ENCODE measurements at places on chromosomes 16 and 17.

DNA sequence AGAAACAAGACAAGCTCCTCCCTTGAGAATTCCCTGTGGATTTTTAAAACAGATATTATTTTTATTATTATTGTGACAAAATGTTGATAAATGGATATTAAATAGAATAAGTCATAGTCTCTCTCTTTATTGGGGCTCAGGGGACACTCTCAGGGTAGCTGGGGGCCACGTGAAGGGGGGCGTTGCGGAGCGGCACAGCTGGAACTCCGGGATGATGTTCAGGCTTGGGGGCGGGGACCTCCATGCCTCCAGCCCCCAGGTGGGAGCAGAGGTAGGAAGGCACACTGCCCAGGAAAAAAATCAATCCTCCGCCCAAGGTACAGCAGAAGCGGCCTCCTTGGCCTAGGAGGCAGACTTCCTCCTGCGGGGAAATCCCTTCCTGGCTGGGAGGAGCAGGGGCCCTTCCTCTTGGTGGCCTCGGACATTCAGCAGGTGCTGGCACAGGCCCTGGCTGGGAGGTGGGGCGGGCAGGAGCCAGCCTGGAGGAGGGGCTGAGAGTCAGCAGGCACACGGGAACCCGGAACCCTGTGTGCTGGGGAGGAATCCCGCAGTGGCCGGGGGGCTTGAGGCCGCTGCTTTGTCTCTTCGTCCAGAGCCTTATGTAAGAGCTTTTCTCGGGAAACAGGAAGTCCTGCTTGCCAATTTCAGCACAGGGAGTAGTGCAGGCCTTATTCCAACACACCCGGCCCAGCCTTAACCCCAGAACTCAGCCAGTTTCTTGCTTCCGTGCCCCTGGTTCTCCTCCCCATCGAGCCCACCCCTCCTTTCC lies 591 bp upstream of the TNFSF13 start:
- no peak for DNase-seq

- DNase-seq = no peak
Measured at GRCh38 chr16:68147444-68147843, 62.3 kb downstream of the NFATC3 start.

GRCh38 chr16:51524555-51525373 lies 373.7 kb upstream of the SALL1 start:
- DNase-seq = no peak

GRCh38 chr16:49563666-49564065 lies 190.1 kb downstream of the C16orf78 start:
- DNase-seq = no peak

DNA sequence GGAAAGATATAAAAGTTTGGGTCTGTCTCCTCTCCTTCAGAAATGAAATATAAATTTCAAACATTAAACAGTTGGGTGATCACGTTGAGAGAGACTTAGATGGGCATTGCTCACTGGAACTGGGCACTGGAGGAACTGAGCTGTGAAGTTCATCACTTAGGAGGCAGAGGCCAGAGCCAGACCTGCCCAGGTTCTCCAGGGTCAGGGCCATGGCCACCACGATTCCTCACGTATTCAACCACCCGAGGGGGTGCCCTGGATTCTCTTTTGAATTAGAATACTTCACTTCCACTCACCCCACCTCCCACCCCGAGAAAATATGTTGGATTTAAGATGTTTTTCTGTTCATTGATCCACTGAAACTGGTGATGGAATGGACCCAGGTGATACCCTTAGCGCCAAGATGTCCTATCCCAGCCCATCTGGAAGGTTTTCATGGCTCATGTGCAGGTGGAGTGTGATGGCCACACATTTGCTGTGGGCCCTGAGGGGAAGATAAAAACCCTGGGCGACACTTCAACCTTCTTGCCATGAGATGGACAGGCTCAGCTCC lies 6.1 kb downstream of the PRR29 start:
- no peak for DNase-seq

- no peak for DNase-seq
Measured at GRCh38 chr17:77449373-77449907, 308.7 kb downstream of the SEC14L1 start.

DNA sequence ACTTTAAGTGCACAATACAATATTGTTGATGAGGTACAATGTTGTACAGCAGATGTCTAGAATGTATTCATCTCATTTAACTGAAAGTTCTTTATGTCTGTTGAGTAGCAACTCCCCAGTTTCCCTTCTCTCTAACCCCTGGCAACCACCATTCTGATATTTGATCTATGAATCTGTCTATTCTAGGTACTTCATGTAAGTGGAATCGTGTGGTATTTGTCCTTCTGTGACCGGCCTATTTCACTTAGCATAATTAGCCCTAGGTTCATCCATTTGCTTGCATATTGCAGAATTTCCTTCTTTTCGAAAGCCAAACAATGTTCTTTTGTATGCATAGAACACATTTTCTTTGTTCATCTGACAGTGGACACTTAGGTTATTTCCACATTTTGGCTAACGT lies 10.8 kb downstream of the RGS9 start:
- DNase-seq = no peak

DNA sequence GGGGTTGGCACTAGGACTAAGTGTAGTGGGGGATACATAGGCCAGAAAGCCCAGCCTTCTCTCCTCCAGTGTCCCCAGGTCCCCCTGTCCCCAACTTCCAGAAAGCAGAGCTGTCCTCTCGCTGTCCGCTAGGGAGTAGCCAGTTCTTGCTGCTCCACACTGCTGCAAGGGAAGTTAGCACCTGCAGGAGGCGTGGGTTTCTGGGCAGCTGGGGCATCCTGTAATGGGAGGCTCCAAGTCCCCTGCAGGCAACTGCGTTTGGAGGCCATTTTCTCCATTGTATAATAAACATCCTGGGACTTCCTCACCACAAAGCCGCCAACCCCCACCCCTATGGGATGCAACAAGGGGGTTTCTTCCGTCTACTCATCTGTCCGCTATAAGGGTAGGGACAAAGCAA lies 1.7 kb downstream of the RPRML start:
- peak; percentile 44 for DNase-seq

DNA sequence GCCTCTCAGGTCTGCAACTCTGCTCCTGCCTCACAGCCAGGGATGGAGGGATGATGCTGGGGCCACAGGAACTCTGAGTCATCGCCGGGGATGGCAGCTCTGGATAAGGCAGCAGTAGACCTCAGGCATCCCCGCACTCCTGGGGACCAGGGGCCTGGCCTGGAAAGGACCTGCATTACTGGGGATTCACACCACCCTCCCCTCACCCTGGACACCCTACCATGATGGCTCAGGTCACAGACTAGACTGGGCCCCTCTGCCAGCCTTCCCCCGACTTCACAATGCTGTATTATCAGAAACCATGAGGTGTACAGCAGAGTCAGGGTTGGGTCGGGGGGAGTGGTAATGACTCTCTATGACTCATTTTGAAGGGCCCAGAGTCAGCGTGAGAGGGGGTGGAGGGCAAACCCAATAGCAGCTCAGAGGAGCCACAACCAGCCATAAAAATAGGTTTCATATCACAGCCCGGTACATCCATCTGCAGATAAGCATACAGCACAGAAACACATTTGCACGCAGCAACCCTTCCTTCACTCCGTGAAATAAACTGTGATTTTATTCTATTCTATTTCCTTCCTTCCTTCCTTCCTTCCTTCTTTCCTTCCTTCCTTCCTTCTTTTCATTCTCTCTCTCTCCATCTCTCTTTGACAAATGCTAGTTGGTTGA lies 28.8 kb downstream of the DYNLRB2 start:
- DNase-seq = no peak

DNA sequence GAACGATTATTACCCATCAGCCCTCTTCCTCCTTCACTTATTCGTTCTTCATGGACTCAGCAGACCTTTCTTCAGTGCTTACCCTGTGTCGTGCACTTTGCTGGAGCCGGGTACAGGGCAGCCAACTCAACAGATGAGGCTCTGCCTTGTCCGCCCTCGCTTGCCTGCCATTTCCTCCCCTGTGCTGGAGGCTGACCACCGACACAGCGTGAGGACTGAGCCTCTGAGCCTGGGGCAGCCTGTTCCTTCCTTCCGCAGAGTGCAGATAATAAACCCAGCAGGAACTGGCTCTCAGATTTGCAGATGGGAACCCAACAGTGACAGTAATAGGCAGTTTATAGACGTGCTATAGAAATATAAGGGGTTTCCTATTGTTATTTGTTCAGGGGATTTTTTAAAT lies 7.0 kb upstream of the SLC39A11 start:
- DNase-seq = no peak

DNA sequence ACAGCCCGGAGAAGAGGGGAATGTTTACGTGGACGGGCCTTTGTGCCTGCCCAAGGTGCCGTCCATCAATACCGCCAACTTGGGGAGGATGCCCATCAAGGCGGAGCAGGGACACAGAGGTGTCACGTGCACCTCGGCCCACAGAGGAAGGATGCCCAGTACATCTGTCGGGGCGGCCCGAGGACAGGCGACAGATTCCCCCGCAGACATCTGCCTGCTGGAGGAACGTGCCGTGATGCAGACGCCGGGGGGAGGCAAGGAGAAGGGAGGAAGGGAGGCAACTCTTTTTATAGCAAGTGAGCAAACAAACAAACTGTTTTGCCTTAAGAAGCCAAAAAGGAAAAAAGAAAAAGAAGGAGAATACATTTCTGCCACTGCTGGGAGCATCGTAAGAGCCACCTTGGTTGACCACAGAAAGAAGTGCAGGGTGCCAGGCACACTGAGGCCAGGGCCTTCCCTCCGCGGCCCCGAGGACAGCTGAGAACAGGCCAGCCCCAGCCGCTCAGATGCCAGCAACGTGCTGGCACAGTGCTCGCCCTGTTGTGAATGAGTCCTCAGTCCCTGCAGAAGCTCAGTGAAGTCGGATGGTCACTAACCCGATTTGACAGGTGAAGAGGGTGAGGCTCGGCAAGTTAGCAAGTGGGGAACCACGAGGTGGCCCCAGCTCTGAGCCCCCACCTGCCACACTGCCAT lies 146.4 kb downstream of the RBFOX3 start:
- DNase-seq = no peak

DNA sequence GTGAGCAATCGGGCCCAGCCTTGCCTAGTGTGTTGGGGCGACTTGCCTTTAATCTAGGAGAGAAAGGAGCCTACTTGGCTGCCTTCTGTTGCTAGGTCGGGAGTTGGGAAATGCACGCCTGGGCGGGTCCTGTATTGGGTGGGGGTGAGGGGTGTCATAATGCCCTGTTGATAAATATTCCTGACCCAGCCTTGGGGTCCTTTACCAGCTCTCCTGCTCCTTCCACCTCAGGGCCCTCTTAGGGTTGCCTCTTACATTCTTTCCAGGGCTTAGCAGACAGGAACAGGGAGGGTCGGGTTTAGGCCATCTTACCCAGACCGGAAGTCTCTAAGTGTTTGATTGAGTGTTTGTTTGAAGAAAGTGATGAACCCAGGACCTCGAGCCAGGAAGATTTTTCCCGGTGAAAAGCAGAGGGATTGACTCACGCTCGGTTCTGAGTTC lies 112.9 kb downstream of the SEC14L1 start:
- no peak for DNase-seq

DNA sequence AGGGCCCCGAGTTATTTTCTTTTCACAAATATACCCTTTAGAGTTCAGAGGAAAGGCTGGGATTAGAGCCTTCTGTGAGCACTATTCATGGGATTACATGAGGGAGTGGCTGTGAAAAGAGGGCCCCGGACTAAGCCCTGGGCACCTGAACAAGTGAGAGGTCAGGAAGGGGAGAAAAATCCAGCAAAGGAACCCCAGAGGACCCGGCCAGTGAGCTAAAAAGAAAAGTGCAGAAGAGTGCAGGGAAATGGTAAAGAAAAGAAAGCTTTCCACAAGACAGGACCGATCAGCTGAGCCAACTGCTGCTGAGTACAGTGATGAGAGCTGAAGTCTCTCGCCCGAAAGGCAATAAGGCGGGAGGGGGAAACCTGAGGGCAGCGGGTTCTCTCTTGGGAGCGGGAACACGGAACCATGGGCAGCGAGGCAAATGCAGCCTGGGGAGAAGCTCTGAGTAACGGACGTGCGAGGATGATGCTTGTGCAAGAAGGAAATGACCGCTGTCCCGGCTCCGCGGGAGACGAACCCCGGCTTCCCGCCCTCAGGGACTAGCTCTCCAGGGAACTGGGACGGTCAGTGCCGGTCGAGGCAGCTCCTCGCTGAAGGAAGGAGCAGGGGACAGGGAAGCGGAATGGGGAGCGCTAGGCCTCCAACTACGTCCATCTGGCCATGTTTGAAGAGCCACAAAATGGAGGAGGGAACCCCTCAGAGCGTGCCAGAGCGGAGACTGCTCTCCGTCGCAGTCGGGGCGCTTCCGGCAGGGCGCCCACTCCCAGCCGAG lies 665 bp upstream of the ALDH3A2 start:
- no peak for DNase-seq

GRCh38 chr17:199806-200545 lies 18.5 kb upstream of the DOC2B start:
- no peak for DNase-seq

GRCh38 chr16:89931305-89931896 lies 8.3 kb downstream of the TUBB3 start:
- no peak for DNase-seq

DNA sequence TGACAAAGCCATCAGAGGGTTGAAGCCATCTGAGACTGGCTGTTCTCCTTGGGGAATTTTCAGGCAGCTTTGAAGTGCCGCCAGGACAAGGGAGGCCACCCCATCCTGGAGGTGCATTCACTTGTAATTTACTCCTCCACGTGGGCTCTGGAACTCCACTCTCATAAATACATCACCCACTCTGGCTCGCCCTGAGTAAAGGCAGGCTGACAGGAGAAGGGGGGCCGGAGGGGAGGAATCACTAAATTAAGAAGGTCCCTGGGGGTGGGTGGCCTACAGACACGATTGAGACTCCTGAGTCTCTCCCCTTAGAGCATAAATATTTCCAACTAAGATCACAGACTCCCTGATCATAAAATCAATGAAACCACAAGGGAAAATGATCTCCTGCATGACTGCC lies 56.3 kb upstream of the HNF1B start:
- DNase-seq = no peak

DNA sequence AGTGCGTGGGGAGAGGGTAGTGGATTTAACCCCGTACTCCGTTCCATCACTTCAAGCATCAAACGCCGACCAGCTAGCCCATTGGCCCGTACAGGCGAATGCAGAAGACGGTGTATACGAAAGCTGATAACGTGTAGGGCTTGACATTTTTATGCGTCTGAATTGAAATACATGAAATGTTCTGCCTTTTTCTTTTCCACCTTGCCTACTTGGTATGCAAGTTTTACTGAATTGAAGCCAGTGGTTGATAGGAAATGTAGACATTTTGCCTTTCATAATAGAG lies 834 bp upstream of the STAT3 start:
- DNase-seq = no peak

GRCh38 chr17:81277946-81278693 lies 17.0 kb downstream of the SLC38A10 start:
- no peak for DNase-seq

Data from HuH-7.5 (cell line).